ENCODE measurements at places on chromosomes 1 and 21.

GRCh38 chr1:117162816-117163215 lies 41.3 kb upstream of the TRIM45 start:
- DNase-seq = no peak

DNA sequence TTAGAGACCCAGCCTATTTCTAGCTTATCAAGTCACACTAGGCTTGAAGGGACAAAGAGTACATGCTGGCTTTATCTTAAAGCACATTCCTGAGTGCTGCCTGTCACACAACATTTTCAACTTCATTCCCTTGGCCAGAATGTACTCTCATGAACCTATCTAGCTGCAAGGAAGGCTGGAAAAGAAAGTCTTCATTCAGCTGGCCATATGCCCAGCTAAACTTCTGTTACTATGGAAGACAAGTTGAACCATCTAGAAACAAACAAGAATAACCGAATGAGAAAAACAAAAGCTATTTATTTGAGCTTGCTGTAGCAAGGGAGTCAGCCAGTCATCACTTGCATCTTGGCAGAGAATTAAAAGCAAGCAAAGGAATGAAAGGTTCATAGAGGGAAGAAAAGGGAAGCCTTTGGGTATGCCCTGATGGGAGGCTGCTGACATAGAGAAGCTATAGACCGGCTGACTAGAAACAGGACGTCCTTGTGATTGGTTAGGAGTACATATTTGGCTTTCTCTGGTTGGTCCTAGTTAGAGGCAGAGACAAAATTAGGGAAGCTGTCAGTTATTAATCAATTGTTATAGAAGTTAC lies 108.4 kb downstream of the NEK7 start:
- no peak for DNase-seq

DNA sequence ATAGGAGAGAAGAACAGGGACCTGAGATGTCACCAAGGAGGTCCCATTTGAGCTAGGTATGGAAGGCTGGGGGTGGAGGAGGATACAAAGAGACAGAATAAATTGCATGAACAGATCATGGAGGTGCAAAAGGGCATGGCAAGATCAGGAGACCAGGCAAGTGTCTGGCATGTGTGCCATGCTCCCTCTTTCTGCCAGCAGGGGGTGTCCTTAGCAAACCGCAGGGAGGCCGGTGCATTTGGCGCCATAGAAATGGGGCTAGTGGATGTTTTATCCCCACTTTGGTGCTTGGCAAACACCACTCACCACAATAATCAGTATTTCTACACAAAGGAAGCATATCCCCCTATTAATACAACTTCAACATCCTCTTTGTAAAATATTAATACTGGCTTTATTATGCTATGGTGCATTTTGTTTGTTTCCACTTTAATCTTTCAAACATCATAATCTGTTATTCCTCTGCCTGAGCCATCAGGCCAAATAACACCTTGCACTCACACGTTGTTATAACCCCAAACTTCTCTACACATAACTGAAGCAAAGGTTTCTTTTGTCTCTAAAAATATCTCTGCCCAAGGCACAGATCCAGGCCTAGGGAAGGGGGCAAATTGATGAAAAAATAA lies 25.9 kb downstream of the S100A6 start:
- DNase-seq = peak; percentile 62

- DNase-seq = no peak
Observed at GRCh38 chr1:196461521-196461920, 146.7 kb downstream of the KCNT2 start.

DNA sequence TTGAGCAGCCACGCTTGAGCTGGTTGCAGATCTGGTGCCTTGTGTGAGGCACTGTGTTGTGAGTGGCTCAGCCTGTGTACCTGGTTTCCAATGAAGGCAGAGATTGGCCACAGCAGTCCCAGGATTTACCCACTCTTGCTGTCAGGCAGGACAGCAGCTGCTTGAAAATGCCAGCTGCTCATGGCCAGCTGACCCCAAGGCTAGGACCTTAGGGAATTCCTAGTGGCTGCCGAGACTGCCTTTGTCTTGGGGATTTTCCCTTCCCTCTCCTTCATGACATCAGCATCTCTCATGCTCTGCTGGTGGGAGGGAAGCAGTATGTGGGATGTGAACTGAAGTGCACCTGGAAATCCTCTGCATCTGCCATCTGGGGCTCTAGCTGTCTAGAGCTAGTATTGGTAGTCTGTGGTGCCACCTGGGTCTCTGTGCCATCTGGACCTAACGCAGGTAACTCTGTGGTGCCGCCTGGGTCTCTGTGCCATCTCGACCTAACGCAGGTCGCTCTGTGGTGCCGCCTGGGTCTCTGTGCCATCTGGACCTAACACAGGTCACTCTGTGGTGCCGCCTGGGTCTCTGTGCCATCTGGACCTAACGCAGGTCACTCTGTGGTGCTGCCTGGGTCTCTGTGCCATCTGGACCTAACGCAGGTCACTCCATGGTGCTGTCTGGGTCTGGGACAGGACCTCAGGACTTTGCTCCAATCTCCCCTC lies 3.8 kb upstream of the LRRC47 start:
- DNase-seq = no peak

All from HEK293T (cell line).